Stimulated activated CD8-positive, alpha-beta memory T cell treated with anti-CD3 and anti-CD28 coated beads, Interleukin-15, amount 100 ng/mL, for 4 hours (primary cell): ENCODE measurements at places on chromosomes 3 and 15.

DNA sequence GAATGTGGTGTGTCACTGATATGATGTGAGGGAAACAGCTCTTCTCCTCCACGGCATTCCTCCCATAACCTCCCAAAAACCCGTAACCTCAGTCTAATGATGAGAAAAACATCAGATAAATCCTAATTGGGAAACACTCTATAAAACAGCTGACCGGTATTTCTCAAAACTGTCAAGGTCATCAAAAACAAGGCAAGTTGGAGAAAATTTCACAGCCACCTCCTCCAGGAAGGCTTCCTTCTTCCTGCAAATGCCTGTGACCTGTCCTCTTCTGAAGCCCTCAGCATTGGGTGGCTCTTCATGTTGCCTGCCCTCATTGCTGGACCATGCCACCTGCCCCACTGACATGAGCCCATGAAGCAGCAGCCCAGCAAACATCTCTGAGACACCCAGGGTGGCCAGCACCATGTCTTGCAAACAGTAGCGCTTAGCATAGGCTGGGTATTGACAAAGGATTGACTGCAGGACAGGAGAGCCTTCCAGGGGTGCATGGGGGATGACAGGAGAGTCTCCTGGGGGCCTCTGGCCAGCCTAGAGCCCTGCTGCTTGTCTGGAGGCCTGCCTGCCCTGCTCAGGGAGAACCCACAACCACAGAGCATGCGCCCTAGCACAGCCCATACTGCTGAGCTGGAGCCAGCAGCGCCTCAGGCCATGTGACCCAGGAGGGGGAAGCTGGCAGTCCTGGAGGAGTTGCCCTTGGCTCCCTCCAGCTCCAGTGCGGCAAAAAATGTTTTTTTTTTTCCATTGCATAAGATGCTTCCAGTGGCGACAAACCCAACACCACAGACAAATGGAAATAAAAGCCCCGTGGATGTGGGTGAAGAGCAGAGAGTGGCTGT lies 49.7 kb downstream of the XXYLT1 start:
- DNase-seq, result no peak

DNA sequence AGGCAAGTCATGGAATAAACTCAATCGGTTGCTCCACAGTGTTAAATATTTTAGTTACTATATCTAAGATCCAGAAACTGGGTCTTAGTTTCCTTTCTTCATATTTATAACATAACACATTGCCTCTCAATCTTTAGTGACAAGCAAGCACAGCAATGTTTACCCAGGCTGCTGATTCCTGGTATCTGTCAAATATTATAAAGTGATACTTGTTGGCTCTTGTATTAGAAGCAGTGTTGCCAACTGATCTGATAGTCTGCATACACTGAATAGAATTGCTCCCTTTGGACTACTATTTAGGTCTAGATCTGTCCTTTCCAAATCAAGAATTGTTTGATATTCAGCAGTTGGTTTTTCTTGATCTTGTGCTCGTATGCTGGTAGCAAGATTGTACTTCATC lies 7.2 kb upstream of the HHLA2 start:
- no peak for DNase-seq

DNA sequence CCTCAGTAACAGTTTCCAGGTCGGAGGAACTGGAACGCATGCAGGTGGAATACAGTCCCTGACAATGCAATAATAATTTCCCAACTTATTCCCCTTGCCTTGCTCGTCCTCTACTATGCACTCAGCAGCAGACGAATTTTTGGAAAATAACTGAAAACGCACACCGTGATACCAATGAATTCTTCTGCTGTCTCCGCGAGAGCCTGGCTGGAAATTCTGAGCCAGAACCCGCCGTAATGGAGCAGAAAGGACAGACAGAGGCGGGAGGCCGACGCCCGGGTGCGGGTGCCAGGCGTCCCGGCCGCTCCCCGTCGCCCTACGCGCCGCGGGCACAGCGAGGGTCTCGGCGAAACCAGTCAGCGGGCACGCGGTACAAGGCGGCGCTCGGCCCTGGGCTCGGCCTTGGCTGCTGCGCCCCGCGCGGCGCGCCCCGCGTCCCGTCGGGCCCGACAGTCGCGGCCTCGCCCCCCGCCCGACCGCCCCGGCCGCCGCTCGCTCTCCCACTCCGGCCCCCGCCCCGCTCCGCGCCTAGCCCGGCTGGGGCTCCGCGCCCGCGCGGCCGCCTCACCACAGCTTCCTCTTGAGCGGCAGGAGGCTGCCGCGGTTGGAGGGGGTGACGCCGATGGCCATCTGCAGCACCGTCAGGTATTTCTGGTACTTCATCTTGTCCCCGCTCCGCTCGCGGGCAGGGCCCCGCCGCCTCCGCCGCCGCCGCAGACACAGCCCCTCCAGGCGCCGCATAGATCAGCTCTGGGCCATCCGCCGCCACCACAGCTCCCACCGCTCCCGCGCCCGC lies 114.5 kb upstream of the GOLGA8J start:
- DNase-seq, result no peak

- no peak for DNase-seq
Observed at GRCh38 chr15:27422997-27423396, 452.0 kb downstream of the GABRG3 start.

DNA sequence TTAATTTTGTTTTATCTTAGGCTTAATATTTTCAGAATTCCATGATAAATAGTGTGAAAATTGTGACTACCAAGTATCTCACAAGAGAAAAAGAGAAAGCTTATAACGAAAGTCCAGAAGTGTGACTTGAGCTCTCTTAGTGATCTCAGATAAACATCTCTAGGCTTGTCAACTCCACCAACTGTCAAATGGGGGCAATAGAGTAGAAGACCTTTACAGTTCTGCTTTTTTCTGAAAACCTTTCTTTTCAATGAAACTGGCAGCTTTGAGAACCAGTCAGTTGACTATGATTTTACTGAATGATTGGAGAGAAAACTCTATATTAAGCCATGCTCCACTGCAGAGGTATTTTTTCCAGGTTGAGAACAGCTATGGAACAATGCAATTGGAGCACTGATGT lies 119.2 kb upstream of the TP63 start:
- no peak for DNase-seq
